ENCODE measurements at places on chromosomes 2 and 18.

DNA sequence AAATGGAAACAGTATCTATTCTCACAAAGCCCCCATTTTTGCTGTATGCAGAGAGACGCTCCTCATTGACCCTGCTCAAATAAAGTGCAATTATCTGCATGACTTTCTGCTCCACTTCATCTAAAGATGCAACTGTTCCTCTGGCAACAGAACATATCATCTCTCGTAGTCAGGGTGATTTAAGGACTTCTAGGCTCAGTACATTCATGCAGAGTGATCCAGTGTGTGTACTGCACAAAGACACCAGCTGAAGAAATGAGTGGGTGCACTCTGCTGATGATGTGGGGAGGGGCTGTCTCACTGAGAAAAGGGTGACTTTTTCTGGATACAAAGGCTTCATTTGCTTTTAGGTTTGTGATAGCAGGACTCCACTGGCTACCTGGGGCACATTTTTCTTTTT is 355.2 kb downstream of the GALNT13 start:
- no peak for DNase-seq

- DNase-seq, result no peak
These were observed 108.8 kb upstream of the TRIB2 start for GRCh38 chr2:12607971-12608370.

- no peak for DNase-seq
These were observed 270.7 kb downstream of the PIEZO2 start for GRCh38 chr18:10878703-10879102.

DNA sequence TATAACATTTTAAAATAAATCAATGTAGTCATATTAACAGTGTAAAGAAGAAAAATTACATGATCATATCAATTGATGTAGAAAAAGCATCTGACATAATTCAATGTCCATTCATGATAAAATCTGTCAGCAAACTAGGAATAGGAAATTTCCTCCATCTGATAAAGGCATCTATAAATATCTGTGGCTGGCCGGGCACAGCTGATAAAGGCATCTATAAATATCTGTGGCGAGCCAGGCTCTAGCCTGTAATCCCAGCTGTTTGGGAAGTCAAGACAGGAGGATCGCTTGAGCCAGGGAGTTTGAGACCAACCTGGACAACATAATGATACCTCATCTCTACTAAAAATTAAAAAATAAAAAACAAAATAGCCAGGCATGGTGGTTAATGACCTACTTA is 18.1 kb upstream of the RANBP2 start:
- no peak for DNase-seq

GRCh38 chr2:11286749-11287148 is 57.7 kb downstream of the ROCK2 start:
- DNase-seq, result no peak

DNA sequence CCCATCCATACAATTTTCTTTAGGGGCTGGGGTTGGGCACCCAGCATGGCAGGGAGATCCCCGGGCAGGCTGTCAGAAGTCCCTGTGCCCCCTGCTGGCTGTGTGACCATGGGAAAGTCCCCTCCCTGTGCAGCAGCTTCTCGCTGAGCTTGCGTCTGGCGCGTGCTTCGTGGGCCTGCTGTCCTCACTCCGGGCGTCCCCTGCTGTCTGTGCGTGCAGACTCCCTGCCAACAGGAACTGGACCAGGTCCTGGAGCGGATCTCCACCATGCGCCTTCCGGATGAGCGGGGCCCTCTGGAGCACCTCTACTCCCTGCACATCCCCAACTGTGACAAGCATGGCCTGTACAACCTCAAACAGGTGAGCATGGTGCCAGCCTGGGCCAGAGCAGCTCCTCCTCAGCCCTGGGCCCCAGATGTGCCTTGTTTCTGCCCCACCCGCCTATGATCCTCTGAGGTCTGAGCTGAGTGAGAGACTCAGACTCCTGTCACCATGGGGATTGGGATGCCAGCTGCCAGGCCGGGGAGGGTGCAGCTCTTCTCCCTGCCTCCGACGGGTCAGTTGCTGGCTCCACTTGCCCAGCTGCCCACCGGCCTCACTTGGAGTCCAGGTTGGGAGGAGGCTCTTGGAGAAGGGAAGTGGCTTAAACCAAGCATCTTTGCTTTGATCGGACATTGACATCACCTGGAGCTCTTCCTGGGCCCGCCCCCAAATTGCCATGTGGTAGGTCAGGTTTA is 28.6 kb downstream of the IGFBP2 start:
- no peak for DNase-seq

- DNase-seq, result no peak
These were observed 204.7 kb upstream of the PID1 start for GRCh38 chr2:229475778-229476177.

GRCh38 chr2:100291152-100291970 is 30.9 kb downstream of the LONRF2 start:
- peak; percentile 22 for DNase-seq
